ENCODE measurements at places on chromosomes 12 and 14.

GRCh38 chr14:76006253-76006652 is 20.7 kb downstream of the IFT43 start:
- no peak for DNase-seq

GRCh38 chr12:130952171-130952954 is 1.3 kb upstream of the ADGRD1 start:
- no peak for DNase-seq

DNA sequence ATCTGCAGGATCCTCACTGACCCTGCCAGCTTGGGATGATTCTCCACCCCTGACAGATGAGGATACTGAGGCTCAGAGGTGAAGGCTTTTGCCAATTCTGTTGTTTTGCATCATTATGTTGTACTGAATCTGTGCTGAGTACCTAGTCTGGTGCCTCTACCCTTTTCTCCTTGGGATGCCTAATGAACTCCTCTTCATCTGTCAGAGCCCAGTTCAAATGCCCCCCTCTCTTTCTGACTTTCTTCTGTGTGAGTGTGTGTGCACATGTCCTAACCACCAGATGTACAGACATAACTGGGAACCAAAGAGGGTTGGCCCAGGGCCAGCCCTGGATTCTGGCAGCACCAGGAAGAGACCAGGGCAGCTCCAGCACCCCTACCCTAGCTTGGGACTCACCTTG is 22.8 kb downstream of the FOXN4 start:
- no peak for DNase-seq

DNA sequence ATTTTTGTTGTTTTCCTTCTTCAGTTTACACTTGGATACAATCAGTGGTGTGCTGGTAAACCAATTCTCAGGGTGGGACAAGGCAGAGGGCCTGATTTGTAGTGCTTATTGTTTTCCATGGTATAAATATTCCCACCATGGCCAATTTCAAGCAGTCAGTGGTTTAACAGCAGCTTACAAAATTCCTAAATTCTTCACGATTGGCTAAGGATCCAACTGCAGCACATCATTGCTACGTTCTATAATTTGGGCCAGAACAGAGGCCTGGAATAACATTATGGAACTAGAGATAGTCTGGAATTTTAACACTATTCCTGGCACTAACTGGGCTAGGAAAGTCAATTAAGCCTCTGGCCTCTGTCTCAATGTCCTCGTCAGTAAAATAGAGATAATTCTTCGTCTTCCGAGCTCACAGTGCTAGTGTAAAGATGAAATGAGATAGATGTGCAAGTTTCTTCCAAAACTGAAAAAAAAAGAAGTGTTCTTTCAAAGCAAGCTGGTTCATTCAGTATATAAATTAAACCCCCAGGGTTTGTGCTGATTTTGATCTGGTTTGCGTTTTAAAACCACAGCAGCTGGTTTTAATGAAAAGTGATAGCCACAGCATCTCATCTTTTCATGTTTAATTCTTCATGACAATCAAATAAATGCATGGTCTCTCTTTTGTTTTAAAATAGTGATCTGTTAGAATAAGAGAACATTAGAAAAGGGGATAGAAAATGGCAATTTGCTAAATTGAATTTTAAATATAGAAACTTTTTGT is 104.1 kb downstream of the EPS8 start:
- DNase-seq = no peak

- no peak for DNase-seq
Measured at GRCh38 chr12:22810036-22810435, 185.1 kb downstream of the ETNK1 start.

DNA sequence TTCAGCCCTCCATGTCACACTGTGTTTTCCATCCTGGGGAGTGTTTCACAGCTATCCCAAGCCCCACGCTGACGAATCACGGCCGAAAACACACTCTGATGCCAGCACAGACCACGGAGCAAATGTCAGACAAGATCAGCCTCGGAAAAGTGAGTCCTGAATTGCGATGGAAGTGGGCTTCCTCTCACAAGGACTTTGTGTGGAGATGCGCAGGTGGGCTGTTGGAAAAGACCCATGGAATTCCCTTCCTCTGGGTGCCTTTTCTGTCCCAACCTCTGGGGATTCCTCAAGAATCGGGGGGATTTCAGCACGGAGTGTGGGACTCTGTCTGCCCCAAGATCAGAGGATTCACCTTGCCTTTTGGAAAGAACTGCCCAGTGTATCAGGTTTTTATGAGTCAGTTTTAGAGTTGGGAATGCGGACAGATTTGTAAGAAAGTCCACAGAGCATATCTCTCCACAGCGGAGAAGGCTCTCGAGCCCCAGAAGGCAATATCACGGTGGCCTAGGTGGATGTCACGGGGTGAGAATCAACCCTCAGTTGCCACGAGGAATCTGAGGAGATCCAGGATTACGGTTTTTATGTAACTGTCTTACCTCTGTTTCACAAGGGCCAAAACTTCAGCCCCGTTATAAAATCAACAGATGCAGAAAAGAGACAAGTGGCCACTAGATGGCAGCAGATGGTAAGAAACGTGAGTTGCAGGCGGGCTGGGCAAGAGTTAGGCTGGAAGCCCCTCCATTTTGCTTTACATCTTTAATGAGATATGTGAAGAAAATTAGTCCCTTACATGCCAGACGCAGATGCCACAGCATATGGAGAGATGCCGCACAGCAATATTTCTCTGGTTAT is 201.9 kb downstream of the DAD1 start:
- DNase-seq = no peak

DNA sequence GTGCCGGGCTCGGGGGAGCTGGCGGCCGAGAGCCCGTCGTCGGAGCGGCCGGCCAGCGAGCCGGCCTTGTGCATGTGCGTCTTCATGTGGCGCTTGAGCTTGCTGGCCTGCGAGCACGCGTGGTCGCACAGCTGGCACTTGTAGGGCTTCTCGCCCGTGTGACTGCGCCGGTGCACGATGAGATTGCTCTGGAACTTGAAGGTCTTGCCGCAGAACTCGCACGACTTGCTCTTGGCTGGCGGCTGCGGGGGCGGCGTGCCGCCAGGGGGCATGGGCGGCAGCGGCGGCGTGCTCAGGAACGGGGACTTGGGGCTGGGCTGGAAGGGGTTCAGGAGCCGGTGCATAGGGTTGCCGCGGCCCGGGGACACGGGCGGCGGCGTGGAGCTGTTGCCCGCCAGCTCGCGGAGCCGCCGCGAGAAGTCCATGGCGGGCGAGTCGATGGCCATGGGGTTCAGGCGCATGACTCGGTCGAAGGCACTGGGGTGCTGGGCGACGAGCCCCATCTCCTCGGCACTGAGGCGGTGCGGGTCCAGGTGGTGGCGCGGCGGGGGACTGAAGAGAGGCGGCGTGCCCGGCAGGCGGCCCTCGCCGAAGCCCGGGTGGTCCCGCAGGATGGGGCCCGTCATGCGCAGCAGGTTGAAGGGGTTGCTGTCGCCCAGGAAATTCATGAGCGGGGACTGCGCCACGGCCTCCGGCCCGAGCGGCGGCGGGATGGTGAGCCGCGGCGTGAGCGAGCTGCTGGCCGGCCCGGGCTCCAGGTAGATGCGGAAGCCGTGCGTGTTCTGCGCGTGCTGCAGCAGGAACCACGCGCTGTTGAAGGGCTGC is 96.5 kb downstream of the BCL11B start:
- DNase-seq = no peak

GRCh38 chr14:72801381-72801812 is 92.5 kb downstream of the DPF3 start:
- DNase-seq = no peak

- no peak for DNase-seq
Measured at GRCh38 chr12:2013527-2014223, 9.4 kb upstream of the DCP1B start.

DNA sequence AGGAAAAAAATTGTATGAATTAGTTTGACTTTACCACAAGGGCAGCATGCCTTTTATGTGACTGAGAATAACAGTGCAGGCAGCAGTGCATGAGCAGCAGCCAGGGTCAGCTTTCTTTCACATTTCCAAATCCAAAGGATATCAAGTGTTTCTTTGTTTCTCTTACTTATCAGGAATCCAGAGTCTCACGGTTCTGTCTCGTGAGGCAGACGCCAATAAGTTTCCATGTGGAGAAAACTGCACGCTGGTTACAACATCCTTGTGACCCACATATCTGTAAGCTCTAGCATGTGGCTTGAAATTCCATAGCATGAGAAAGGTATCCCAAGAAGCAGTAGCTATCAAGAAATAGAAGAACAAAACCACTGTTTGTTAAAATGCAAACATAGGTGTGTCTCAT is 27.6 kb downstream of the GALNT4 start:
- DNase-seq = no peak

Measured in activated T-helper 1 cell treated with anti-CD3 and anti-CD28 coated beads, Interleukin-2, amount 50 U/mL, for 16 hours (primary cell).